NCI-H1092 treated with DMSO at 0.1 percent for 48 hours (cell line): ENCODE measurements at places on chromosomes 6 and 20.

GRCh38 chr6:119602215-119603178, 252.9 kb upstream of the MAN1A1 start:
- no peak for DNase-seq

DNA sequence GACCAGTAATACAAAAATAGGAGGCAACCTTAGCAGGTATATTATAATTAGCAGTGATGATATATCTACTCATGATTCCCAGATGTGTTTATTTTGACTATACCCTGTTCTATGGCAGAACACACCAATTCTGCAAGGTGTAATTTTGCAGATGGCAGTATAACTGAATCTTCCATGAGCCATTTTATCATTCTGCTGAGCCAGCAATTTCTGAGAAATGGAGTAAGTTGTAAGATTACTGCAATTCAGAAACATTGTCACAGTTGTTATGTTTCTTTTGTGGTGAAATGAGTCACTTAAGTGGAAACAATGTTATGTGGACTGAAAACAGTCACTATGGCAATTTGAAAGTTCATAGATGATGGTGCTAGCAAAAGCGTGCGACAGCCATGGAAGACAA, 63.7 kb upstream of the RIMS1 start:
- no peak for DNase-seq

DNA sequence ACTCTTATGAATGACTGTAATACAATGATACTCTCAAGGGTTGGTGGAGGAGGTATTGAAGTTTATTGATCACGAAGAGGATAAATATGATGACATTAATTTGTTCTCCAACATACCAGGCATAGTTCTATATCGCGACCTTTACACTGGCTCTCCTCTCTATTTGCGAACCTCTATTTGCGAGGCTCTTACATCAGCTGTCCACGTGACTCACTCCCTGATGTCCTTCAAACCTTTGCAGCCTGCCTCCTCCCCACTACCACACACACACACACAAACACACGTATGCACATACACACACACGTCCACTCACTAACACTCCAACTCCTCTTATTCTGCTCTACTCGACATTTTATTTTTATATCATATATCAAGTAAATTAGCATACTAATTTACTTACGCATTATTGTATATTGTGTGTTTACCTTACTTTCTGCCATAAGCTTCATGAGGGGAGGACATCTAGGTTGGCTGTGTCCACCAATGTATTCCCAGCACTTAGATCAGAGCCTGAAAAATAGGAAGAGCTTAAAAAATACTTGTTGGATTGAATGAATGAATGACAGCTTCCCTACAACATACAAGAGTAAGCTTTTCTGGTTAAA, 53.3 kb upstream of the TNFRSF21 start:
- DNase-seq, result no peak

DNA sequence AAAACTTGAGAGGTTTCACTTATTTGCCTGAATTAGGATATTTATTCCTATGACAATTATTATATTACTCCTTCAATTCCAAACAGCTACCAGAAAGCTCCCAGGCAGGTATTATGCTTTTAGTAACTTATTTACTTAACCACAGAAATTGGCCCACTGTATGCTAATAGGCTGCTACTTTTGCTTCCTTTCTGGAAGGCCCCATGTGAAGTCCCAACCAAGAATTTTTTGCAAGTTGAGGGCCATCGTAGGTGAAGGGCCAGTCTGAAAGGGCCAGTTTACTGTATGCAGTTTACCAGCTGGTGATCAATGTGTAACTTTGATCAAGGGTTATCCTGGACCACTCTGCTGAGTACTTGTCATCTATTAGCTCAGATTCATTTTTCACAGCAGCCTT, 45.0 kb downstream of the EDN1 start:
- no peak for DNase-seq

DNA sequence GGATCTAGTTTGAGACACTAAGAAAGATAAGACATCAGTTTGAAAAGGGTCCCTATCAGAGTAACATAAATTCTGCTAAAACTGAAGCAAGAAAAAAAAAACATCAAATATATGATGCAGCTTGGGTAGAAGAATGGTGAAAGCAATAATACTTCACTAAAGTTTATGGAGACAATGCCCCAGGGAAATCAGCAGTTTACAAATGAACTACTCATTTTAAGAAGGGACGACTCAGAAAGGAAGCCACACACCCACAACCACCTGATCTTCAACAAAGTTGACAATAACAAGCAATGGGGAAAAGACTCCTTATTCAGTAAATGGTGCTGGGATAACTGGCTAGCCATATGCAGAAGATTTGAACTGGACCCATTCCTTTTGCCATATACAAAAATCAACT, 143.5 kb downstream of the TPBG start:
- DNase-seq, result no peak

- no peak for DNase-seq
Observed at GRCh38 chr6:16352258-16352635, 113.9 kb downstream of the GMPR start.

DNA sequence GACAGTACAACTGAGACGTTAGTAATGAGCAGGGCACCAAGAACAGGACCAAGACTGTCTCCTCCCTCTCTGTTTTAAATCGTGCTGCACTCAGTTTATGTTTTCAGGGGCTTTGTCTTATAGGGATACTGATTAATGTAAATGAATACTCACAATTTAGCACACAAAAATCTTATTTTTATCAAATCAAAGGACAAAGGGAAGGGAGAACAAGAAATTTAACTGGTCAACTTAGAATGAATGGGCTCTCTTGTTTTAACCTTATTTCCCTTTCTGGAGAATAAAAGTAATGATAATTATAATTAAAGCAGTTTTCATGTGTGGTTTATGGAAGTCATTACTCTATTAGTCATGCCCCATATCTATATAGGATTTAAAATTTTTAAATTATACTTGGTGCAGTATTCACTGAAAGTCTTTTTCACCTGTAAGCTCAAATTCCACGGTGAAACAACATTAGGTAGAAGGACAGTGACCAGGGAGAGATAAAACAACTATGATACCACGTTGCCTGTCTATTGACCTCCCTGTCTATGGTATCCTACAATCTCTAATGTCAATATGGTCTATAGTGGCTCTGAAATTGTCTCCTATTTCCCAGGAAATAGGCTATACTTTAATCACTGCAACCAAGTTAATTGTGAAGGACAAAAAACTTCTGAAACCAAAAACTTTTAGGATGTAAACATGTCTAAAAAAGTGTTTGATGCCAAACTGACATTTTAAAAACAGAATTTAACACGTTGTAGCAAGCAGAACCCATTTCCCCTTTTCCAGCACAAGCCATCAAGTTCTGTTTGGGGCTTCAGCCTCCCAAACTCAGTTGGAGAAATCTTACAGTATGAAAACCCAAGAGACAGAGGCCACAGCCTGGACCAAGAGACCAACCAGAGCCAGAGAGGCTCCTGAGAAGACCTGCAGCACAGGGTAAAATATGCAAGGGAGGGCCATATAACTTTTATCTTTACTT, 15.0 kb downstream of the ELOVL5 start:
- no peak for DNase-seq

GRCh38 chr6:52914516-52914915, 5.0 kb upstream of the GSTA3 start:
- DNase-seq, result no peak

GRCh38 chr6:121463087-121463486, 27.6 kb downstream of the GJA1 start:
- DNase-seq, result no peak

DNA sequence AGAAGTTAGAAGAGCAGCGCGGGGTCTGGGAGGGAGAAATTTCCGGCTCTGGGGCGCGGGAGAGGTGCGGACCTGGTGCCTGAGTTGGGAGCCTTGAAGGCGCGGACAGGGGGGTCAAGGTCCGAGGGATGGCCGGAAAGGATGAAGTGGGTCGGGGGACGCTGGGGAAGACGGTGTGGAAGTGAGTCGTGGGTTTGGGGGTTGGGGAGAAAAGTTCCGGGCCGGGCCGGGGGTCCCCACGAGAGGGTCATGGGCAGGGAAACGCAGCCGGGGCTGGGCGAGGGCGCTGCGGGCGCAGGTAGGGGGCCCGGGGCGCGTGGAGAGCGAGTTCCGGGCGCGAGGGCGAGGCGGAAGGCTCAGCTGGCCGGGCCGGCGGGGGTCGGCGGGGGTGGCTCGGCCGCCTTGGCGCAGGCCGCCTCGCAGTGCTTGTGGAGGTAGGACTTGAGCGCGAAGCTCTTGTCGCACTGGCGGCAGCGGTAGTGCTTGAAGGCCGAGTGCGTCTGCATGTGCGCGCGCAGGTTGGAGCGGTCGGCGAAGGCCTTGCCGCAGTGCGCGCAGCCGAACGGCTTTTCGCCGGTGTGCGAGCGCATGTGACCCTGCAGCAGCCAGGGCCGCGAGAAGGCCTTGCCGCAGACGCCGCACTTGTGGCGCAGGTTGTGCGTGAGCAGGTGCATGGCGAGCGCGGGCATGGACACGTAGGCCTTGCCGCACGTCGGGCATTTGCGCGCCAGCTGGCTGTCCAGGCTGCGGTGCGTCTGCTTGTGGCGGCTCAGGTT, 10.5 kb upstream of the SRXN1 start:
- no peak for DNase-seq

DNA sequence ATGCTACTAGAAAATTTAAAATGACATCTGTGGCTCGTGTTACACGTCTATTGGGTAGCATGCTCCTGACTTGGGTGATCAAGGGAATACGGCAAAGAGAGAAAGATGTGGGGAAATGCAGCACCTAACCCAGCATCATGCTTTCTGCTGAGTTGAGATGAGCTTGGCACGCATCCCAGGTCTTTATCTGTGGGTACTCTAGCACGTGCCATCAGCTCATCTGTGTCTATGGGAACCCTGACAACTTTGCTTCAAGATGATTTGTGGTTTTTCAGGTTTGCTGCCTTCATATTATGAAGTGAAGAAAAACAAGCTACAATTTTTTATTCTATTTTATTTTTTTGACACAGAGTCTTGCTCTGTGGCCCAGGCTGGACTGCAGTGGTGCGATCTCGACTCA, 21.0 kb downstream of the RNASET2 start:
- DNase-seq, result peak; percentile 19

- no peak for DNase-seq
Observed at GRCh38 chr20:2228926-2229325, 66.9 kb upstream of the TGM3 start.

GRCh38 chr20:23305098-23305497, 45.5 kb upstream of the NXT1 start:
- no peak for DNase-seq

DNA sequence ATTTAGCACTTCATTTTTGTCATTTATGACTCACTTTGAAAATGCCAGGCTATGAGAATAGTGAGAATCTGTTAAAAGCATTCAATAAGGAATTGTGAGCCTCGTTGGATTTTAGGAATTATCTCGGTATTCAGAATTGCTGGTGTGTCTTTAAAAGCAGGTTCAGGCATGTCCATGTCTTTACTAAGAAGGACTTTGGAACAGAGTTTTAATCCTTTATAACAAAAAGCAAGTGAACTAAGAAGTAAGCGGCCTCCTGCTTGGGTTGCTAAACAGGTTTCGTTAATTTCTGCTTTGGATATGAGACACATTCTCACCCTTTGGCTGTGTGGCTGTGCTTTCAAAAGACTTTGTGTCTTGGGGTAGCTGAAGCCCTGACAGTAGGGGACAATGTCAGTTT, 74.9 kb downstream of the IGF2R start:
- DNase-seq, result no peak

DNA sequence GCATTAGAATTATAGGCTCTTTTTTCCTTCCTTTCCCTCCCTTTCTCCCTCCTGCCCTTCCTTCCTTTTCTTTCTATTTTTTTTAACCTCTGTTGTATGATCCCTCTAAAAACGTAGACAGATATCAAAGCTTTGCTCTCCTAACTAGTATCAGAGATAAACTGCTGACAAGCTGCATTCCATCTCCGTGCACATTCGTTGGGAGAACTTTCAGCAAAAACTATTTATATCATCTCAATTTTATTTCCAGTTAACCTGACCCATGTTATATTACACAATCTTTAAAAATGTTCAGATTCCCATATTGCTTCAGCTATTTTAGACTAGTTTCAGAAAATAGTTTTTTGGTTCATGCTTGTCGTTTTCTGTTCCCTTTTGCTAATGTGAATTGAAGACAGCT, 47.3 kb downstream of the RNF217 start:
- DNase-seq, result no peak

GRCh38 chr6:4560221-4561077, 215.8 kb upstream of the CDYL start:
- DNase-seq, result no peak

DNA sequence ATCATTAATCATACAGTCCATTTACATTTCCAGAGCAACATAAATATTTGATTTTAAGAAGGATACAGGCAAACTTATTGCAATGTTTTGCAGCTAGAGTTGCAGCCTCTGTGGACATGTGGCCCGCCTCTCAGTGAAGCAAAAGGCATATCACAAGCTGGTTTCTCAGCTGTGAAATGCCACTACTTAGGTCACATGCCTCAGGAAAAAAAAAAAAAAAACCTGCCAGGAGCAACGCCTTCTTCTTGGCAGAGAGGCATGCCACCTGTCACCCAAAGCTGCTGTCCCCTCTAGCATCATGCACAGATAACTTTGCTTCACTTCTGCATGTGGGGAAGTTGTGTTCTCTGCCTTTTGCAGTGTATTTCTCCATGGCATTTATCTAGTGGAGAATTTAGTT, 18.5 kb downstream of the GRM1 start:
- DNase-seq, result no peak

- peak; percentile 84 for DNase-seq
Observed at GRCh38 chr6:169933839-169934698, 182.6 kb downstream of the ERMARD start.

DNA sequence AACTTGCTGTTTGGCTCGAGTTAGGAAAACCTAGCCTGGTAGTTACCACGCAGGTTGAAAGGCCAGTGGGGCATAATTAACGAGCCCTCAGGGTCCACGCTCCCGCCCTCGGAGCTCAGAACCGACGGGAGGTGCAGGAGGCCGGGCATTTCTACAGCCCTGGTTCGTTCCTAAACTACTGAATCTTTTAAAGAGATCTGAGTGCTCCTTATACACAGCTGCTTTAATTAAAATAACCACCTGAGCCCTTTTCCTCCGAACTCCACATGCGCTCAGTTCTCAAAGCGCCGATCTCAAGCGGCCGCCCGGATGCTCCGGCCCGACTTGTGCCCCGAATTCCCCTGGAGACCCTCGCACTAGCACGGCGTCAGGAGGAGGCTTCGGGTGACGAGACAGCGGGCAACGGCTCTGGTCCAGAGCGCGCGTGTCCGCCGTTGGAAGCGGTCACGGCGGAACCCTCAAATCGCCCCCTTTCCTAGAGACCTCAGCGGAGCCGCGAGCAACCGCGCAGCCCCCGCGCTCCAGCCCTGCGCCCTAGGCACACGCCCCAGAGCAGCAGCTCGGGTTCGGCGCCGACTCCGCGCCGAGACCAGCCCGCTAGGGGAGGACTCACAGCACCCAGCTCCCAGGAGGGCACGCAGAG, 397 bp downstream of the WDR27 start:
- peak; percentile 69 for DNase-seq

GRCh38 chr6:116088946-116089345, 11.7 kb upstream of the NT5DC1 start:
- DNase-seq, result no peak

GRCh38 chr20:18511571-18511970, 3.8 kb downstream of the SEC23B start:
- DNase-seq, result no peak

GRCh38 chr6:50591135-50591534, 122.2 kb upstream of the TFAP2D start:
- DNase-seq, result no peak
